NCI-H1694 (cell line): ENCODE measurements at places on chromosomes 6 and 20.

DNA sequence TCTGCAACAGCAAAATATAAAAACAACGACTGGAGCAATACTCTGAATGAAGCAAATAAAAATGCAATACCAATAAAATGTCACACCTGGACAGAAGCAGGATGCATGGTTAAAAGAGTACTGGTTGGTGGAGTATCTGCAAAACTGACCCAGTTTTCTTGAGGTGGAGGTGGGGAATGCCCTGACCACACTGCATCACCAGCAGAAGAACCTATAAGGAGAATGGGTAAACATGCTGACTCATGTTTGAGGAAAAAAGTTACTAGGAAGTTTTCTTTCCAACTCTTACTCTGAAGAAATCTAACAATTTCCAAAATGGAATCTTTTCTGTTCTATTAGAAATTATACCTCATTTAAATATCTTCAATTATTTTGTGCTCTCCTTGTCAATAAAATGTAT lies 43.6 kb downstream of the REPS1 start:
- no peak for DNase-seq

DNA sequence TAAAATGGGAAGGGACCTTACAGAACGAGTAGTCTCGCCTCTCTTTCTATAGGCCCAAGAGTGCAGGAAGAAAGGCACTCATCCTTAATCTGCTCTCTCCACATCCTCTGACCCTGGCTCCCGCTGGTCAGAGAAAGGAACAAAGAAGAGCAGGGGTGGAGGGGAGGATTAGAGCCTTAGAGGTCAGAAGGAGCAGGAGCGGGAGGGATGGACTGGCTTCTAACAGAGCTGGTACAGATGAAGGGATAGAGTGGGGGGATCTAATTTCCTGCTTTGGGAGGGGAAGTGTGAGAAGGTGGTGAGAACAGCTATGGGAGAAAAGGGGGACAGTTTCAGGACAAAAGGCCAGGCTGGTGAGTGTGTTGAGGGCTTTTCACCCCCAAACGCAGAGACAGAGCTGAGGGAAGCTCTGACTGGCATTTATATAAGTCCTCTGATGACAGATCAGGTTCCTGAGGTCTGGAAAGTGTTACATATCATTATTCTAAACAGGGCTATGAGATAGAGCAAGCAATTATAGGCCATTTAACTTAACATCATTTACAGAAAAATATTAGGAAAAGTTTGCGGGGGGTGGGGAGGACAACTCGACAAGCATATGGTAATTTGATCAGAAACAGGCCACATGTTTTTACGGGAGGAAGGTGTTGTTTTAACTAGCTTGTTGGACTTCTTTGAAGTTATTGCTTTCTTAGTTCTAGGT lies 111.1 kb downstream of the FOXC1 start:
- no peak for DNase-seq

- no peak for DNase-seq
These were observed 6.1 kb downstream of the SLC26A8 start for GRCh38 chr6:36018339-36018738.

DNA sequence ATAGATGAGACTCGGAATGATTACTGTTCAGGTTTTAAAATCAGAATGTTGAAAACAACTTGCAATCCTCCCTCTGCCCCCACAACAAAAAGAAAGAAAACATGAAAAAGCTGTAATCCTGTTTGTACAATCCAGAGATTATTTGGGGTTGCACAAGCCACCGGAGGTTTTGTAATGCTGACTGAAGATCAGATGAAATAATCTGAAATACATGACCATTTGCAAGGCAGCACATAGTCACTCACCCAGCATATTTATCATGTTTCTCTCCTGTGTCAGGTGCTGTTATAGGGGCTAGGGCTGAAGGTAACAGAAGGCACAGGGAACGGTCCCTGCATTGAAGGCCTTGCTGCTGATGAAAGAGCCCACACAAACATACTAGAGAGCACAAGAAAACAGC lies 85.3 kb downstream of the SIM1 start:
- DNase-seq: no peak

DNA sequence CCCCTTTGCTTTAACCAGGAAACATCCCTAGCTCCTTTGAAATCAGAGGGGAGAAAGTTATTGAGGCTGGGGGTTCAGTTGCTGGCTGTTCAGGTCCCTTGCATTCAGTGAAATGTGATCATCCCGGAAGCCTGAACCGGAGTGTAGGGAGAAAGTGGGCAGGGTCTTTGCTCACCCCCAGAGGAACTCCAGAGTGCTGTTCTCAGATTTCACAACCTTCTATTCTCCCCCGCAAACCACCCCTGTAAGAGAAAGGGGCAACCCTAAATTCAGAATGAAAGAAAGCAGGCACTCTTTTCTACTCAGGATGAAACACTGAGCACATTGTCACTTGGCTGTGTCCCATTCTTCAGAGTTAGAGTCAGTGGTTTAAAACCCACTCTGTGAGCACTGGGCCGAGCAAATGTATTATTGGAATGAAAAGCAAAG lies 139.8 kb downstream of the KHDC1L start:
- DNase-seq: no peak

DNA sequence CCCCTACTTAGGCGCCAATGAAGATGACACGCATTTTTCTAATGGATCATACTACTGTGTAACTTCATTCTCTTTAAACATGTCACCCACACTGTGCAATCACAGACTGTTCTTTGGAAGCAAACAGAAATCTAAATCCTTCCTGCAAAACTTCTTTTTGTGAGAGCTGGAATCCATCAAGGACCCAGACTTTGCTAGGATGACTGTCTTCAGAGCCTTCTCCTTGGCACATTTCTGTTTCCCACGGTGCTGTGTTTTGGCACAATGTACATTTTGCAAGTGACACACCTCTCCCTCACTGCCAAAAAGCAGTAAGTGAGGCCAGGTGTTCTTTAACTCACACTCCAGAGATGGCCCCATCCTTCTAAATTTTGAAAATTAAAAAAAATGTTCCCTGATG lies 21.7 kb upstream of the TAGAP start:
- no peak for DNase-seq

DNA sequence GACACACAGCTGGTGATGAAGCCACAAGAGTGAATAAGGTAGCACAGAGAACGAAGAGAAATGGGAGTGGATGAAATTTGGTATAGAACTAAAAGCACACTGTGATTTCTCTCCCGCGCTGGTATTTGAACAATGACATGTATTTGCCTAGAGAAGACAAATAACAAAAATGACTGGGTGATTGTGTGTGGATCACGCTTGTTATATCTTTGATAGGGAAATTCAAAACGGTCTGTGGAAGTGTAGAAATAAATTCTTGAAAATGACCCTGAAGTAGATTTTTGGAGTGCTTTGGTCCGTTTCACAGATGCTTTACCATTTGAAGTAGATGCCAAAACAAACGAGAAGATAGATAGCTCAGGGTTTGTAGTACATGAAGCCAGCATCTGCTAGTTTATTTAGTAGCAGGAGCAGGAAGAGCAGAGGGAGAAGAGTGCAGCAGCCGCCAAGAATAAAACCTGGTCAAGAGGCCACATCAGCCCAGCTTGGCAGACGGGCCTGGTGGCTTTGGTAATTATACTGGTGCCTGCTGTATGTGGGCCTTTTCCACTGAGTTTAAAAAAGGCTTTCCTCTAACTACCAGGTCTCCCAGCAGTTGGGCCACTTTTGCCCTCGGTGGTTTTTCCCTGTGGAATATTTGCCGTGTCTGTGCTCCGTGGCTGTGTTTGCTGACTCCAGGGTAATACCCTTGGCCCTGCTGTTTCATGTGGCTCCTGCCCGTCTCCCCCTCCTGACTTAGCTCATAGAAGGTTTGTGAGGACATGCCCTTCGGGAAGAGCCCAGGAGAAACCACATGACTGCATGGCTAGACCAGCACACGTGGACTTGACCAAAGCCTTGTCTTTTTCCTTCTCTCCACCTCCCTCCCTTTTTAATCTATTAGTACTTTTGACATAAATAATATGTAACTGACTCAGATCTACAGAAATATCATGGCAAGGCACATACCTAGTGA lies 294.0 kb downstream of the SOX4 start:
- peak; percentile 57 for DNase-seq

DNA sequence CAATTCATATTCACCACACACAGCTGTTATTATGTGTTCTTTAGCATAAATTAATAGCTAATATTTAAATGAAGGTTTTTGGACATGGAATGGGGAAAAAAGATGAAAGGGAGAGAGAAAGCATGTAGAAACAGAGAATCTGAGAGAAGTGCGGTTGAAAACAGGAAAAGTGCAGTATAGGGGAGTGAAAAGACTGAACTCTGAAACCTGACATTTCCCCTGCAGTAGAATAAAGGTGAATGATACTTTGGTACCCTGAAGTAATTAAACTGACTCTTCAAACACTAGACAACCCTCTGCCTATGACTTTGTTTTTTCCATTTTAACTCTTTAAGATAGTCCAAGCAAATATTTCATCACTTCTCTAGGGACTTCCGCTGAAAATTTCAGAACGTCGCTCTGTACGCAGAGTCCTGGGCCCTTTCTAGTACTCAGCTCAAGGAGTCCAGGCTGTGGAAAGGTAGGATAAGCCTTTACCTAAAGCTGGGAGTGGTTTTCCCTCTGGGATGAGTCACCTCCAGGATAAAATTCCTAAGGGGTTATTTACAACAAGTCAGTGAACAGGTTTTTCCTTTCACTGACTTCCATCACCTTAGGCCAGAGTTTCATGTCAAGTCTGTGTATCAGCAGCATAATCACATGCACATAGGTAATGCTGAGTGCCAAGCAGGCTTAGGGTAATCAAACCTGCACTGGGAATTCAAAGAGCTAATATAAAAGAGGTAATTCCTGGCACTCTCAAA lies 614.5 kb downstream of the PKHD1 start:
- no peak for DNase-seq

GRCh38 chr6:104608101-104608500 lies 251.6 kb downstream of the HACE1 start:
- DNase-seq: no peak

- DNase-seq: no peak
These were observed 51.1 kb downstream of the MYO6 start for GRCh38 chr6:75800133-75800532.

- no peak for DNase-seq
These were observed 5.6 kb upstream of the BTBD3 start for GRCh38 chr20:11912013-11912658.
